ENCODE measurements at places on chromosomes 16 and 17. TPM values are rescaled to one million over a fixed set of nuclear protein-coding genes. Genes with fewer than 3 reads are reported as not detected.

Gene TPSB2
- not detected for total RNA-seq

Gene XYLT1
- total RNA-seq, result 1.3 TPM

Gene QPRT
- total RNA-seq, result 0.28 TPM

Gene TP53TG3
- not detected for total RNA-seq

Gene KRT9
- not detected for total RNA-seq

Gene WNT3
- 0.85 TPM for total RNA-seq

Gene HOXB9
- total RNA-seq, result 0.47 TPM

Gene DPEP1
- total RNA-seq, result 2.7 TPM

Gene ABHD15
- 8.1 TPM for total RNA-seq

Gene RHBDF2
- 34.5 TPM for total RNA-seq

Gene TP53I13
- total RNA-seq, result 52.2 TPM

Gene TTYH2
- total RNA-seq, result 0.70 TPM

Gene MARVELD3
- not detected for total RNA-seq

Gene HBZ
- total RNA-seq, result not detected

Gene LYRM1
- 75.2 TPM for total RNA-seq

Gene CLTC
- total RNA-seq, result 761 TPM

Gene SLC5A10
- total RNA-seq, result not detected

Gene TNFRSF17
- total RNA-seq, result not detected

Gene TMC5
- total RNA-seq, result 0.05 TPM

Gene BRIP1
- 4.3 TPM for total RNA-seq

Gene RRAD
- total RNA-seq, result 0.84 TPM

Gene NACA2
- total RNA-seq, result not detected

Gene GCGR
- total RNA-seq, result not detected

Gene CES5A
- total RNA-seq, result not detected

Gene KDM8
- 4.7 TPM for total RNA-seq

Gene ATP6V0D1
- total RNA-seq, result 134 TPM

Gene PABPN1L
- total RNA-seq, result not detected

Gene TMEM98
- 42.4 TPM for total RNA-seq

Gene KRTAP16-1
- 0.05 TPM for total RNA-seq

Gene AIPL1
- not detected for total RNA-seq

Gene GLP2R
- total RNA-seq, result not detected

Gene MEIOB
- not detected for total RNA-seq

Gene ITGAL
- total RNA-seq, result not detected

Gene DOC2A
- 2.0 TPM for total RNA-seq
